ENCODE measurements at places on chromosomes 13 and 19. TPM values are rescaled to one million over a fixed set of nuclear protein-coding genes. Genes with fewer than 3 reads are reported as not detected.

Gene UBL3
- 34.4 TPM for total RNA-seq

Gene ZNF154
- total RNA-seq: 7.4 TPM

Gene IFNL1
- total RNA-seq: not detected

- DNase-seq: no peak
These were observed 153.1 kb downstream of the FGF9 start for GRCh38 chr13:21823949-21824348.

GRCh38 chr13:95418946-95419345, 117.7 kb upstream of the ABCC4 start:
- no peak for DNase-seq

DNA sequence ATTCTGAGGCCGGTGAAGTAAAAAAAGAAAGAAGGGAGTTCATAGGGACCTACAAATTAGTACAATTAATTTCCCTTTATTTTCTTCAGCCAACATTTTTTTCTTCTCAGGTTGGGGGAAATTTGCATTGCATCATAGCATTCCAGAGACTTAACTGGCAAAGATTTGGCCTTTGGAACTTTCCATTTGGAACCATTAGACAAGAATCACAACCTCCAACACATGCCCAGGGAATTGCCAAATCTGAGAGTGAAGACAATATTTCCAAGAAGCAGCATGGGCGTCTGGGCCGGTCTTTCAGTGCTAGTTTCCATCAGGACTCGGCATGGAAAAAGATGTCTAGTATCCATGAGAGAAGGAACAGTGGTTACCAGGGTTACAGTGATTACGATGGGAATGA, 6.4 kb upstream of the ERCC5 start:
- DNase-seq: no peak

- DNase-seq: no peak
These were observed 213.3 kb downstream of the KCNRG start for GRCh38 chr13:50228527-50228926.

DNA sequence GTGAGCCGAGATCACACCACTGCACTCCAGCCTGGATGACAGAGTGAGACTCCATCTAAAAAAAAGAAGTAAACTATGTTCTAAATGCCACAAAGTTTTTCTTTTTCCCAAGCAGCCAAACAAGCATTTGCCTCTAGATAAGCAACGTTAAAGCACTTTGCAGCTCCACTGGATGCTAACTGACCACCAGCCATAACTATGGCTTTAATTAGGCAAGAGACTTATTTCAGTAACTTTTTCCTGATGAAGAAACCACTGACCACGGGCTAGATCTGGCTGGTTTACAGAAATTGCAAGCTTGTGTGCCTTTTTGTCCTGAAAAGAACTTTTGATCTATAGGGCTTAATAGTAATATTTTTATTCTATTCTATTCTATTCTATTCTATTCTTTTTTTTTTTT, 22.1 kb downstream of the CD70 start:
- DNase-seq: no peak

- no peak for DNase-seq
These were observed 6.7 kb upstream of the MADCAM1 start for GRCh38 chr19:489418-490196.

GRCh38 chr19:8392017-8392591, 1.9 kb downstream of the RAB11B start:
- DNase-seq: no peak

All from naive thymus-derived CD4-positive, alpha-beta T cell (primary cell).